LoVo (cell line): ENCODE measurements at places on chromosomes 1 and 21.

GRCh38 chr1:200372095-200372884 lies 37.5 kb downstream of the ZNF281 start:
- peak; percentile 60 for DNase-seq

- no peak for DNase-seq
These were observed 99.9 kb downstream of the NPHP4 start for GRCh38 chr1:5892329-5892728.

DNA sequence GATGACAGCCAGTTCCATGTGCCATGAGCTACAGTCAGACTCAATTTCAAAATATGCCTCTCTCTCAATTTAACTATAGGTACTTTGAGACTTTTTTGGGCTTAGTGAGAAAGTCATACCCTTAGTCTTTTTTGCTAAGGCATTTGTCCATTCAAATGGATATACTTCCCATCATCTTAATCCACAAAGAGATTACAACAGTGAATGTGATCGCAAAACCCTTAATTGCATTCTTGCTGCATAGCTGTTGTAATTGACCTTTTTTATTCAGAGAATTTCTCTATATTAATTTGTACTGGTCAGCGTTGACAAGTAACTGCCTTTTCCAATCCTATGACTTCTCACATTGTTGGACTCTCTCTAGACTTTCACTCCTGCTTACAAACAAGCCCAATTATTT lies 38.6 kb upstream of the RGS18 start:
- no peak for DNase-seq

DNA sequence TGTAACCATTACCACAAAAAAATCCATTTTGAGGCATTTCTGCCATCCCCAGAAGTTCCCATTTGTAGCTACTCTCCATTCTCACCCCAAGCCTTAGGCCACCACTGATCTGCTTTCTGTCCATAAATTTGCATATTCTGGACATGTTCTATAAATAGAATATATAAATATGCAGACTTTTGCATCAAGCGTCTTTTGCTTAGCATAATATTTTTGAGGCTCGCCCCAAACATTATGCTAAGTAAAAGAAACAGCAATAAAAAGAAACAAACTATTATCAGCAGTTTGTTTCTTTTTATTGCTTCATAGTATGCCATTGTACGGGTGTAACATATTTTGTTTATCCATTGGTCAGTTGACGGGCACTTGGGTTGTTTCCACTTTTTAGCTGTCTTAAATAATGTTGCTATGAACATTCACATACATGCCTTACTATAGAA lies 7.9 kb downstream of the TFAP2E start:
- no peak for DNase-seq

GRCh38 chr1:242847390-242847993 lies 323.0 kb upstream of the PLD5 start:
- peak; percentile 11 for DNase-seq

DNA sequence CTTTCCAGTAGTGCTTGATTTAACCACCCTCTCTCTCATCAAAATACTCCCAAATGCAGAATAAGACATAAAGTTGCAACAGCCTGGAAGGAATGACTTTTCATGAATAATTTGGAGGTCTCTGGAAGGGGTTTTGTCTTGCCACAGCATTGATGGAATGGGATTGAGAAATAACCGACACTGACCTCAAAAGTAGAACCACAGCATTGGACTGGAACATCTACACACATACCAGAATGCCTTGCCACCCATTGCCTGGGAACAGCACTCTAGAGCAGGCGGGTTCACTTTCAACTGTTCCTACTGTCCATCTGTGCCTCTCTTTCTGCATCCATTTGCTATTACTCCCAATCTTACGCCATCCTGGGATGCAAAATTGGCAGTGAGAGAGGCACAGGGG lies 149.1 kb upstream of the USP24 start:
- DNase-seq = no peak

GRCh38 chr21:42644223-42645208 lies 8.9 kb upstream of the PDE9A start:
- DNase-seq = no peak

DNA sequence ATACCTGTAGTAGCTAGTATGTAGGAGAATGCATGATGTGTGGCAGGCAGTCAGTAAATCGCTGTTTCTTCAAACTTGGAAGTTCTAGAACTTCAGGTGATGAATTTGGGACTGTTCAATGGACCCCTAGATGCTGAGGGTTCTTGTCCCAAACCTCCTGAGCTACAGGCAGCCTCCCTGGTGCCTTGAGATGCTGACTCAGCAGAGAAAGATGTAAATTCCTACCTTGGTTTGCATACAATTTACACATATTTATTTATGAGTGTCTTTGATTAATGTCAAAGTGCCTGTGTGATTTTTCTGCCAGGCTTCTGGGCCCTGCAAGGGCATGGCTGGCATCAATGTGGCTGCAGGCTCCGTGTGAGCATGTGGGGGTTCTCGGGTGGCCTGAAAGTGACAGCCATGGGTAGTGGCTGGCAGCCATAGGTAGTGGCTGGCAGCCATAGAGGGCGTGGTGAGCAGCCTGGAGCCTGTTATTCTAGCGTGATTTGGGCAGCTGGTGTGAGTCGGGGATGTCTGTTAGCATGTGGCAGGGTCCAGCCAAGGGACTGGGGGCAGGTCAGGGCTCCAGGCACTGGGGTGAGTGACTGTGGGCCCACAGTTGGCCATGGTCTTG lies 13.2 kb upstream of the POU3F1 start:
- no peak for DNase-seq

DNA sequence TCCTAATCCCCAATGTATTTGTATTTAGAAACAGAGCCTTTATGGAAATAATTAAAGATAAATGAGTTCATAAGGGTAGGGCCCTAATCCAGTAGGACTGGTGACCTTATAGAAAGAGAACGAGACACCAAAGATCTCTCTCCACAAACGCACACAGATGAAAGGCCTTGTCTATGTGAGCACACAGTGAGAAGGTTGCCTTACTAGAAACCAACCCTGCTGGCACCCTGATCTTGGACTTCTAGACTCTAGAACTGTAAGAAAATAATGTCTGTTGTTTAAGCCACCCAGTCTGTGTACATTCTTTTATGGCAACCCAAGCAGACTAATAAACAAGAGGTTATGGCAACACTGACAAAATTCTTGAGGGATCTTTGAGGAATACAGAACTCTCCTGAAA lies 44.8 kb upstream of the PRDX6 start:
- DNase-seq = no peak

DNA sequence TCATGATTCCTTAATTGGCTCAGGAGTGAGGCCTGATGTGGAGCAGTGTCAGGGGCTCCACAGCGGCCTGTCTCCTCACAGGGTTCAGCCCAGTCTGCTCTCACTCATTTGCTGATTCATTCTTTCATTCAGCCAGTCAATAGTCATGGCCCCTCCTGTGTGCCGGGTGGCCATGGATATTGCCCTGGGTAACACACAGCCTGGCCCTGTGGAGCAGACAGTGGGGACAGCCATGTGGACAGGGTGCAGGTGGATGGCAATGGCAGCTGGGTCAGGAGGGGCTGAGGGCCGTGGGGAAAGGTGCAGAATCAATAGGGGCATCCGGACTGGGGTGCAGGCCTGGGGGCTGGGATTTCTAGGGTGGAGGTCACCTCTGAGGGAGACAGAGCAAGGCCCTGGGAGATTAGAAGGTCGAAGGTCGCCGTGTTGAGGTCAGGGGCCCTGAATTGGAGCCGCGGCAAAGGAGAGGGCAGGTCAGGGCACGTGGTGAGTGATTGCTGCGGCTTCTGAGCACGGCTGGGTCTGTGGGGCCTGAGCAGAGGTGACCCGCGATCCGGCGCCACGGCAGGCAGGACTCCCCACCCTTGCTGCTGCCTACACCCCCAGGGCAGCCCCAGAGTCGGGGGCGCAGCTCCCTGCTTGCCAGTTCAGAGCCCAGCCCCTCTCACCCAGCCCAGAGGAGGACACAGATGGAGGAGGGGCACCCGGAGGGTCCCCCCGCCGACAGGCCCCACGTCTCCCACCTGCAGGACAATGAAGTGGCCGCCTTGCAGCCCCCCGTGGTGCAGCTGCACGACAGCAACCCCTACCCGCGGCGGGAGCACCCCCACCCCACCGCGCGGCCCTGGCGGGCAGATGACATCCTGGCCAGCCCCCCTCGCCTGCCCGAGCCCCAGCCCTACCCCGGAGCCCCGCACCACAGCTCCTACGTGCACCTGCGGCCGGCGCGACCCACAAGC lies 33.4 kb downstream of the SLC19A1 start:
- no peak for DNase-seq
